ENCODE measurements at places on chromosomes 1 and 21.

DNA sequence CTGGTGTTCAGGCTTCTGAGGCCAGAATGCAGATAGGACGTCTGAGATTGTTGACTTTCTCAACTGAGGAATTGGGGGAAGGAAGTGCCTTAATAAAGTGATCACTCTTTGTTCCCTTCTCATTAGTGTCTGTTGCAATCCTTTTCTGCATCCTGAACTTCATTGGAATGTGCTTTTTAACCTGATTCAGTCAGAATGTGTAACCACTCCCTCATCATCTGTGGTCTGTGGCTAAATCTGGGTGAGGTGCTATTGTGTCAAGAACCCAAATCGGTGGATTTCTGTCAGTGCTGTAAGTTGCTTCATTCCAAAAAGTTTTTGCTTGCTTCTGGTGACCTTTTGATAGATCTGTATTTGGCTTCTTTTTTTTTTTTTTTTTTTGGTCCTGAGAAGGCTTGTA is 38.2 kb downstream of the ARID1A start:
- DNase-seq: peak; percentile 56

DNA sequence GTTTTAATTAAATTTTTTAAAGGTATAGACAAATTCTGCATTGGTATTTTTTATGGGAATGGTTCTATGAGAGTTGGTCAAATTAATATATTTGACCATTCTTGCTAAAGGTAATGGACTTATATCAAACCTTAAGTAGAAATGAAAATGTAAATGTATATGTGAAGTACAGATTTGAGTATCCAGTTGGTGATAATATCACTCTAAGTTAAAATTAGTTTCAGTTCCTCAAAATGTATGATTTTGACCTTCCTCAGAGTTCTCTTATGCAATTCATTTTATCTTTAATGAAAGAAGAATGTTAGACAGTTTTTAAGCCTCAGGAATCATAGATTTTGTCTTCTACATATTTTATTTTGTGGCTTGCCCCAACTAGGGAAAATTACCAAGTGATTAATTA is 1291.5 kb upstream of the B3GALT2 start:
- DNase-seq: no peak

GRCh38 chr1:206739411-206740076 is 31.0 kb upstream of the IL19 start:
- DNase-seq: peak; percentile 81

- DNase-seq: no peak
These were observed 80.9 kb downstream of the MTR start for GRCh38 chr1:236875975-236876374.

GRCh38 chr1:12087797-12088314 is 24.8 kb downstream of the TNFRSF8 start:
- no peak for DNase-seq

DNA sequence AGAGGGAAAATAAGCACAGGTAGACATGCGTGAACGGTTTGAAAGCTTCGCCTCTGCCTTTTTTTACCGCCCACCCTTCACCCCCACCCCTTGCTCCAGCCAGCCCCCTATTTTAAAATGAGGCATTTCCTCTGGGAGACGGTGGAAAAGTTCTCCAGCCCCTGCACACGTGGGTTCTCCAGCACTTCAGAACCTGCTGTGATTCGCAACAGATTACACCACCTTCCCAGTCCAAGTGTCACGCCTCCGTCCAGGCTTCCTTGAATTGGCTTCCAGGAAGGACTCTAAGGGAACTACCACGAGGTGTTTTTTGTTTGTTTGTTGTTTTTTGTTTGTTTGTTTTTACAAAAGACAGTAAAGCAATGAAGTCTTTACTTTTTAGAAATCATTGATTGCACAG is 2.6 kb downstream of the LRRC7 start:
- DNase-seq: no peak

GRCh38 chr21:42527489-42528158 is 14.0 kb downstream of the SLC37A1 start:
- no peak for DNase-seq

GRCh38 chr1:27690183-27690582 is 18.2 kb upstream of the IFI6 start:
- DNase-seq: no peak

DNA sequence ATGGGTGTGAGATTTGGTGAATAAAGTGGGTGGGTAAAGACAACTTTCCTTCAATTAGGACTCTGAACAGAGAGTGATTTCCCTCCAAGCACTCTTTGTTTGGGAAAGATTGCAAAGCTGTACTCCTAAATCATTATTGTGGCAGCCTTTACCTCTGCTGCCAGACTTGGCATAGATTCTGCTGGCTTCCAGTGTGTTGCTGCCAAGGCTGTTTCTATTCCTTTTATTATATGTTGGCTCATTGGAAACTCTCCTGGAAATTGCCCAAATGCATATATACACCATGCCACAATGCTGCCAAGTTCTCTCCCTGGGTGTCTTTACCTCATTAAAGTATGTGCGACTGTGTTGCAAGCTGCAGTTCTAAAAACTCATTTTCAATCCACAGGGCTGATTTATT is 668.0 kb downstream of the MRPL39 start:
- no peak for DNase-seq

DNA sequence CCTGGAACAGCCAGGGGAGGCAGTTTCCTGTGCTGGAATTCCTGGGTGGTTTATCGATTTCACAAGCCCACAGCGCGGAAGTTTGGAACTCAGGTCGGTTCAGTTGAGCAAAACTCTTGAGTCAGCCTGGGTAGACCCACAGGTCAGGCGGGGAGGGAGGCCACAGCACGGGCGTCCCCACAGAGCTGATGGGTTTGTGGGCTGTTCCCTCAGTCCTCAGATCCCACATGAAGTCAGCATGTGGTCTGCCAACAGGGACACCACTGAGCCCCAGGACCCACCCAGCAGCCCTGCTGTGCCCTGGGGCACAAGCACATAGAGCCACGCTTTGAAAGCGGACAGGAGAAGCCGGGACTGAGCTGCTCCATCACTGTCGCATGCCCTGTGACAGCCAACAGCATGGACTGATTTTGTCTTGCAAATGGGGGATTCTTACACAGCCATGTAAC is 17.4 kb downstream of the BMP8A start:
- DNase-seq: peak; percentile 94

- DNase-seq: peak; percentile 48
These were observed 54.2 kb downstream of the WDR64 start for GRCh38 chr1:241706257-241706656.

- DNase-seq: peak; percentile 10
These were observed 14.6 kb upstream of the ACBD3 start for GRCh38 chr1:226201029-226201593.

- DNase-seq: no peak
These were observed 46.4 kb downstream of the KCND3 start for GRCh38 chr1:111943066-111943465.

GRCh38 chr1:10905841-10906655 is 106.4 kb upstream of the TARDBP start:
- DNase-seq: no peak

GRCh38 chr21:44872649-44873355 is 688 bp downstream of the PTTG1IP start:
- DNase-seq: peak; percentile 73

- peak; percentile 35 for DNase-seq
These were observed 26.3 kb upstream of the TINAGL1 start for GRCh38 chr1:31549809-31550620.

- DNase-seq: no peak
These were observed 95.4 kb downstream of the LPAR3 start for GRCh38 chr1:84797603-84798002.

DNA sequence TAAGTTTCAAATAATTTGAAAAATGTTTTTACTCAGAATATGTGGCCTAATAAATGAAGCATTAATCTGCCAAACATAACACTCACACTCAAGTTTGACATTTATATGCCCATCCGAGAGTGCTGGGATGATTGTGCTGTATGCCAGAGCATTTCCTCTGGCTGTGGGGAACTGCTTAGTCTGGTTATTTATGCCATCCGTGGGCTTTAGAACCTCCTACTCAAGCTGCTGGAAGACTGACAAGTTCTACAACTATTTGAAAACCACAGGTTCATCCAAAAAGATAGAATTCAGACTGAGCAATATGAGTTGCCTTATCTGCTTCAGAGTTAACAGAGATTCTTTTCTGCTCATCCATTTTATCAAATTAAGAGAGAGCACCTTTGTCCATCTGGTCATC is 25.9 kb downstream of the PCNX2 start:
- peak; percentile 54 for DNase-seq

- no peak for DNase-seq
These were observed 4.1 kb upstream of the HPCA start for GRCh38 chr1:32881871-32882850.

- DNase-seq: peak; percentile 96
These were observed 17.0 kb downstream of the NES start for GRCh38 chr1:156659988-156660751.

- DNase-seq: peak; percentile 91
These were observed 41.3 kb upstream of the TACSTD2 start for GRCh38 chr1:58618303-58618702.

DNA sequence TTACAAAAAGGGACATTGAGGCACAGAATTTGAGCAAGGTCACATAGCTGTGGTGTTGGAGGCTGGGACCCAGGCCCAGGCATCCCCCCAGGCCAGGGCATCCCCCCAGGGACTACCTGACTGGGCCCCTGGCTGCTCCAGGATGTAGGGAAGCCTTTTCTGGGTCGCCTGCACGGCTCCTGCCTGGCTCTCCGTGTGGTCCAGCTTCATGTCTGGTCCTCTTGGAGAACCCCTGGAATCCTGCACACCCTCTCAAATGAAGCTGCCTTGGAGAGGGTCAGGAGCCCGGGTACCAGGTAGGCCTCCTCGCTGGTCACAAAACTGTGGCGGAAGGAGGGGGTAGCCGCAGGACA is 919 bp upstream of the CELSR2 start:
- no peak for DNase-seq

- no peak for DNase-seq
These were observed 89.9 kb downstream of the TIAM1 start for GRCh38 chr21:31254131-31254530.

DNA sequence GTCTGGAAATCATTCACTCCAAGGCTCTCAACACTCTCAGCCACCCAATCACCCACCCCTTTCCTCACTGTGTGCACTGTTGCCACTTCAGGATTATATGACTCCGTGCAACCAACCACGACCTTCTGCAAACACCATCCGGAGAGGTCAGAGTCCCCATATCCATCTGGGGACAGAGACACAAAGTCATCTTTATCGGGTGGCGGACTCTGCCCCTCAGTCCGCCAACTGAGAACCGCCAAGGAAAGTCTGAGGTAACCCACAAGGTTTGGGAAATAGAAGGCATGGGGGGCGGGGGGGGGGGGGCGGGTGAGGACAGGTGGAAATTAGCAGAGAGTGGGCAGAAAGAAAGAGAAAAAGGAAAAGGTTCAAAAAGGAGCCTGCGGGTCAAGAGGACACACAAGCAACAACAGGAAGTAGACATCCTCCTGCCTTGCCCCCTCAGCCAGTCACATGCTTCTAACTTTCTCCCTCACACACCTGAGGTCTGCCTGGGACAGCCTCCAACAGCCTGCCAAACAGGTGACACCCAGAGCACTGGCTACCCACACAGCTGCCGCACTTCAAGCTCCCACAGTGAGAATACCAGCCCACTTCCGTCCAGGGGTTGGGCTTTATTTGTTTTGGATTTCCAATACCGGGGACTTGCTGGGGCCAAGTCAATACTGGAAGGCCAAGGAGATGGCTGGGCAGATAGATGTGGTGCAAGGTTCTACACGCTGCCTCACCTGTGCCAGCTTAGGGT is 58.1 kb downstream of the SSBP3 start:
- no peak for DNase-seq

DNA sequence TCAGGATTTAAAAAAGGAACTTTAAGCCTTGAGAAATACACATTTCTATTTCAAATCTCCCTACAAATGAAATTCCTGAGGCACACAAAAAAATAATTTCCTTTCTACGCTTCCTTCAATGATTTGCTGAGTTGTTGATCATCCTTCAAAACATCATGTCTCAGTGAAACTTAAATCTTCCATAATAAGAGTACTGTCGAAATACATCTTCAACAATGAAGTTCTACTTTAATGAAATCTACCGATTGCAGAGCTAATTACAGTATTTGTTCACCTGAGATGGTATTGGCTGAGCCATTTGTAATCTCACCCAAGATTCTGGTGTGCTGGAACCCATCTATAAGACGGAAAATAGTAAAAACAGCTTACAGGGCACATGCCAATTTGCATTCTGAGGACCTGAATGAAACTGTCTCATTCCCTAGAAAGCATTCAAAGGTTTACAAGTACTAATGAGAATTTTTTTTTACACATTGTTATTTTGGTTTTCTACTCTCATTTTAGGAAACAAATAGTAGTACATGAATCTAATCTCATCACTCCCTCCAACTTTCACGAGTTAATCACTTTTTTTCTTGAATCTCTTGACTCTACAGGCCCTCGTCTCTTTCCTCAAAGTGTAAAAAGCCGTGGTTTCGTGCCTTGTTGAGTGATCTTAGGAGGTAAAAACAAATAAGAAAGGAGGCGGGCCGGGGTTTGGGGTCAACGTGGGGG is 1.1 kb downstream of the CHML start:
- no peak for DNase-seq

GRCh38 chr1:232192781-232193450 is 437.0 kb downstream of the SIPA1L2 start:
- DNase-seq: no peak

DNA sequence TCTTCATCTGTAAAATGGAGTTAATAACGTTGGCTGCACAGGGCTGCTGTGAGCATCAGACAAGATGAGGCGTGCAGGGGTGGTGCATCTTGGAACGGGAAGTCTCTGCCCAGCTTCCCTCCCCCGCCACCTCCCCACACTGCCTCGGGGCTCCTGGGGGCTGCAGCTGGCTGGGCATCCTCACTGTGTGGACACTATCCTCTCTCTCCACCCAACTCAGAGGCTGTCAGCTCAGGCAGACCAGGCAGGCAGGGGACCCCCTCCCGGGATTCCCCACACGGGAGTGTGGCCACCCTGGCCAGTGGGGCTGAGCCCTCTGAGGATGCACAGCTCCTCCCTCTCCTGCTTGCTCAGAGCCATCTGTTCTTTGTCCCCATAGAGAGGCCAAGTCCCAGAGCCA is 122.7 kb downstream of the CCDC185 start:
- DNase-seq: no peak

DNA sequence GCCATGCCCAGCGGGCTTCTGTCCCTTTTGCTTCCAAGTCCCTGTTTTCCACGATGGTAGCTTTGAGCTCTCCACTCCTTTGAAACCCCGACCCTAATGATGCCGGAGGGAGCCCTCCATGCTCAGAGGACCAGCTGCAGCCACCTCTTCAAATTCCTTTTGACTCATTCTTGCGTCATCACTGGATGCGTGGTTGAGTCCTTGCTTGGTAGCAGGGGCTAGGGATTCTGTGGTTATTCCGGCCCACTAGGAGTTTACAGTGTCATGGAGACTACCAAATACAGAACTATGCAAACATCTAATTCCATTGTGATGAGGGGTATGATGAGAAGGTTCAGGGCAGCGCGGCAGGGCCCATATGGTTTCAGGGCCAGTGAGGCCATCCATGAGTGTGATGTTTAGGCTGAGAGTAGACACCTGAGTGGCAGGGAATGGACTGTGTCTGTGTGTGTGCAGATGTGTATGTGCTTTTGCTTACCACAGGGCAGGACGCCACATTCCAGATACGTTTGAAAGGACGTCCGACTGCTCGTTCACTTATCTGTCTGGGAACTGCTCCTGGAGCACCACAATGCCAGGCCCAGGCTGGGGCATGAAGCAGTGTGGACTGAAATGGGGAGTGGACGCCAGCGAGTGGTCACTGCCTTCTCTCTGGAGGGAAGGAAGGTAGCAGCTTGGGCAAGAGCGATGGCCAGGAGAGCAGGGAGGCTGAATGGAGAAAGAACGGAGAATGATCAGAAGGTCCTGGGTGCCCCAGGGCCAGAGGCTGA is 30.4 kb upstream of the ZBTB21 start:
- peak; percentile 99 for DNase-seq

- DNase-seq: peak; percentile 92
These were observed 123.2 kb downstream of the NR5A2 start for GRCh38 chr1:200150721-200151120.

GRCh38 chr1:224675590-224675989 is 59.5 kb downstream of the CNIH3 start:
- DNase-seq: no peak
